ENCODE measurements at places on chromosomes 12 and 14. TPM values are rescaled to one million over a fixed set of nuclear protein-coding genes. Genes with fewer than 3 reads are reported as not detected.

DNA sequence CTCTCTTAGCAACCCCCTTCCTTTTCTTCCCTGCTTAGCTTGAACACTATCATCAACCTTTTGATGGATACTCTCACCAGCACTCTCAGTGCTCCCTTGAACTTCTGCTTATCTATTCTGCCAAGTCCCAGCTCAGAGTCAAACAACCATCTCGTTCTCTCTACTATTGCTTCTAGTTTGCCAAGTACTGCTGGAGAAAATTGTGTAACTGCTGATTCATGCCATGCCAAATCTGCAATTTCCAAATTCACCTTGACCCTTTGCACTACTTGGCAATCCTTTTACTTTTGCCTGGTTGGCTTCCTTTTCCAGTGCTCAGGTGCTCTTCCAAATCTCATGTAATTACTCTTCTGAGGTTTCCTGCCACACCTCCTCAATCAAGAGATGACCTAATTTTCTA, 2.8 kb upstream of the CCDC196 start:
- DNase-seq: no peak

- no peak for DNase-seq
Observed at GRCh38 chr12:47114481-47114892, 34.7 kb upstream of the AMIGO2 start.

The SLC7A8 gene
- 44.2 TPM for polyA plus RNA-seq

The SLCO1B1 gene
- polyA plus RNA-seq: not detected

The SMCO2 gene
- not detected for polyA plus RNA-seq

The FIGNL2 gene
- 0.04 TPM for polyA plus RNA-seq

The UNC79 gene
- polyA plus RNA-seq: 0.03 TPM

GRCh38 chr12:69096669-69097335, 142.6 kb upstream of the CPSF6 start:
- DNase-seq: no peak

- DNase-seq: no peak
Observed at GRCh38 chr12:94730847-94731246, 80.5 kb upstream of the TMCC3 start.

- DNase-seq: peak; percentile 72
Observed at GRCh38 chr12:45216230-45216982, 511 bp downstream of the ANO6 start.

- DNase-seq: no peak
Observed at GRCh38 chr12:66678338-66679275, at the start of gene GRIP1. Gene GRIP1 (minus strand): TSS chr12:66679076. CDS start chr12:66678904, 172 bp downstream.

DNA sequence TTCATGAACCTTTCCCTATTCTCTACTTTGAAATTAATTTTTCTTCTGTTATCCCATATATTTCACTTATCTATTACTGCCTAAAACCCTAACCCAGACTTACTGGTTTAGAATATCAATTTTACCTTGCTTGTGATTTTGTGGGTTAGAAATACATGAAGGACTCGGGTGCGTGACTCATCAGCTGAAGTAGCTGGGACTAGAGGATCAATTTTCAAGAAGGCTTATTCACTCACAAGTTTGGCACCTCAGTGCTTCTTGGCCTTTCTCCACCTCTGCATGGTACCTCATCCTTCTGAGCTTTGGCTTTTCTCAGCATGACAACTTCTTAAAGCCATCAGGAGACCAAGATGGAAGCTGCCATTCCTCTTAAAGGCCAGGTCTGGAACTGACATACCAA, 57.8 kb downstream of the TMEM117 start:
- DNase-seq: no peak

The DLGAP5 gene
- polyA plus RNA-seq: 0.03 TPM

GRCh38 chr14:54881761-54882401, 20.7 kb downstream of the GCH1 start:
- DNase-seq: no peak

DNA sequence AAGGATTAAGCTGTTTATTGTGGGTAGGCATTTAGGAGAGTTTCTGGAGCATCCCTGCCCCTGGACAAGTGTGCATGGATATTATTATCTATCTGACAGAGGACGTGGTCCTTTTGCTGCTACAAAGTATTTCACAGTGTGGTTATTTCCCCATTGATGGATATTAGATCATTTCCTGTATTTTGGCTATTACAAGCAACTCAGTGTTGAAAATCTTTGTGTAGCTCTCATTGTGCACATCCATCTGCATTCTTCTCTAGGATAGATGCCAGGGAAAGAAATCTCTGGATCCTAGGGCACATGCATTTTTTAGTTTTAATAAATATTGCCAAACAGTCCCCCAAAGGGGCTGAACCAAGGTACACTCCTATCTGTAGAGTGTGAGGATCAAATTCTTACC, 154.3 kb upstream of the SRRM4 start:
- DNase-seq: no peak

- DNase-seq: peak; percentile 92
Observed at GRCh38 chr12:124525455-124525854, 42.0 kb downstream of the NCOR2 start.

GRCh38 chr12:129053232-129053631, 200.0 kb downstream of the GLT1D1 start:
- DNase-seq: no peak

DNA sequence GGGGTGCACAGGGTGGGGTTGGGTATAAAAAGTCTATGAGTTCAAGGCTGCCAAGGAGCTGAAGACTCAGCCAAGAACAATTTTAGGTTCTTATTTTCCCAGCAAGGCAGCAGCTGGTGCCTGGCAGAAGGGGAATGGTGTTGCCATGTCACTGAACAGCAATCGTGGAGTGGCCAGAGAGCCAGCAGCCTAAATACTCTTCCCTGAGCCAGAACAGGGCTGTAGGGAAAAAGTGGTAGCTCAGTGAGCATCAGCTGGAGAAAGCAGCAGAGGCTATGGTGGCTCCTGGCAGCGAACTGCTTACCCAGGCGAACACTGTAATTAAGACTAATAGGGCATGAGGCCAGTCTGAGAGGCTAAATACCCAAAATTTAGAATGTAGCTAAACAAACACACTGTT, 334.9 kb downstream of the RMST start:
- DNase-seq: no peak

DNA sequence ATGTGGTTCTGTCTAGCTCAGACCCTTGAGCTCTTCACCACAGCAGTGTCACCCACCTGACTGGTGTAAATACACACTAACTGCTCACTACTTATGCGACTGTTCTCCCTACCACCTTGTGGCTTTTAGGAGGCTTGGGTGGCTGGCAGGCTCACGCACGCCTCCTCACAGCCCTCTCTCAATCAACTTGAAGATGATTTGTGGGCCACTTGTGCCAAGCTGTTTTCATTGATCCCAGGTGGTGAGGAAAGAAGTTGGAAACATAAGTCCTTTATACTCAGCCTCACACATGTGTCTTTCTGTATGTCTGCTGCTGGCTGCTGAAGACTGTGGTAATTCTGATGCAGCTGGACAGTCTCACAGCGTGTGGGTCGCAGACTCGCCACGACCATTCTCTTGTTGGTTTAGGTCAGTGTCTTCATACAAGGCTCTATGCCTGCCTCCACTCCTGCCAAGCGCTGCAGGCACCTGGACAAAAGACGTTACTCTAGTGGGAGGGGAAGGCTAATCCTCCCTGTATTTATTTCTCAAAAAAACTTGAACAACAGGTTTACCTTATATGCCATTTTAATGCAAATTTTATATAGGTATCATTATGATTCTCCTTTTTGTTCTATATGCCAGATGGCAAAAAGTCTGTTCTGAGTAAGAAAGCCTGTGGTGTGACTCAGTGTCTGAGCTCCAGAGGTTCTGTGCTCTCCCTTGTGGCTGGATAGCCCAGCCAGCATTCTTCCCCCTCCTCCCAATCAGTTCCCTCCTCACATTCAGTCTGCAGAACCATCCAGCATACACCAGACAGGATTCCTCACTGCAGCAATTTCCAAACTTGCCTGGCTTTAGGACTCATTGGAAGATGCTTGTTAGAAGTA, 115.6 kb downstream of the DIP2B start:
- no peak for DNase-seq

DNA sequence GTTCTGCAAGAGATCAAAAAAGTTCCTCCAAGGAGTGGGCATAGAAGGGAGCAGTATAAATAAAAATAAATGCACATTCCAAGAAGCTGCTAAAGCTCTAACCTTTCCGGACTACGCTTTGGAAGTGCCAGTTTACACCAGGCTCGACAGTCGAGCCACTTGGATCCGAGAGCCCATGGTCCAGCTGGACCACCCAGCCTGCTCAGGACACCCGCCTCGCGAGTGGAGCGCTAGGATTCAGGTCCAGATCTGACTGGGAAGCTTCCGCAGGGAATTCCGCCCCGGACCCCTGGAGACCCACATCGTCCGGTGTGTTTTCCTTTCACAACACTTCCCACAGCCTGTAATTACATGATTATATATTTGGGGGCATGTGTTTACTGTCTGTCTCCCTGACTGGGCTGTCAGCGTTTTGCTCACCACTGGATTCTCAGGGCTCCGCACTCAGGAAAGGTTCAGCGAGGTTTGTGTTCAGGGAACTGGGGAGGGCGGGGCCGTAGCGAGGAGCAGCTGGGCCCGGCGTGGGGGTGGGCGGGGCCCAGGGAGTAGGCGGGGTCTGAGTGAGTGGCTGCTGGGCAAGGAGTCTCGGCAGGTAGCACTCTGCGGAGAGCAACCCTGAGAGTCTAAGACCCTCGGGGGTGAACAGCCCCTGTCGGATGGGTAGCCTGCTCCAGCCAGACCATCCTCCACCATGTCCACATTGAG, 52.3 kb upstream of the TMEM263 start:
- DNase-seq: peak; percentile 75

The GPR135 gene
- polyA plus RNA-seq: 1.6 TPM

The CCDC197 gene
- 0.04 TPM for polyA plus RNA-seq

DNA sequence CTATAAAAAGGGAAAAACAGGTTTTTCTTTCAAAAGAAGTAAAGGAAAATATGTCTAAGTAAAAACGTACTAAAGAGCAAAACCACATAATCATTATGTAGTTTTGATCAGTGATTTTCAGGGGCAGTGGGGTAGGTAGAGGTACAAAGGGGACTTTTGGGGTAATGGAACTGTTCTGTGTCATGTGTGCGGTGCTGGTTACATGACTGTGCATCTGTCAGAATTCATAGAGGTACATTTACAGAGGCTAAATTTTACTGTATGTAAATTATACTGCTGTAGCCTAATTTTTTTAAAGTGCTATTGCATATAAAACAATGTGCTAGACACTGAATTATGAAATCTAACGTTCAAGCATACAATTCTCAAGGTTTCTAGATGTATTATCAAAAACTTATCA, 2.0 kb downstream of the ESR2 start:
- no peak for DNase-seq

- DNase-seq: no peak
Observed at GRCh38 chr14:28966416-28967233, 200.0 kb downstream of the FOXG1 start.

The CRY1 gene
- polyA plus RNA-seq: 23.3 TPM

- DNase-seq: no peak
Observed at GRCh38 chr12:96047229-96048211, 12.1 kb upstream of the LTA4H start.

DNA sequence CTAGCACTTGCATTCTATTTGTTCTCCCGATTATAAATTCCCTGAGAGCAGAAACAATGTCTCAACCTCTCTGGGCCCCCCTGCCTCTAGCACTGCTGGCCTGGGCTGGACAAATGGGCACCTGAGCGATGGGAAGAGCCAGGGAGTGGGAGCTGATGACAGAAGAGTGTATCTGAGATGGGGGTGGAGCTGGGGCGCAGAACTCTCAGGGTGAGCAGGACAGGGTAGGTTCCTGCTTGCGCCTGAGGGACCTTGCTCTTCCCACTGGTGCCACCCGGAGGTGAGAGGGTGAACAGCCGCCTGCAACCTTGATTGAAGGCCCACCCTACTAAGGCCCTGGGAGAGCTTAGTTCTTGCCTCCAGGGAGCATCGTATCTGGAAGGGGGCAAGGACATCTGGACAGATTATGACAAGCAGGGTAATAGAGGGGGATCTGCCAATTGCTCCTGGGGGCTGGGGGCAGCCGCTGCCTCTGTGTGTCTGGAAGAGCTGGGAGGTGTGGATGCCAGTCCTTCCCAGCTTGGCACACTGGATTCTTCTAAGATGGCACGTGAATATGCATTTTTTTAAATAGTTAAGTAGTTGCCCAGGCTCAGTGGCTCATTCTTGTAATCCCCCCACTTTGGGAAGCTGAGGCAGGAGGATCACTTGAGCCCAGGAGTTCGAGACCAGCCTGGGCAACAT, 43.0 kb upstream of the TSPAN9 start:
- peak; percentile 90 for DNase-seq

The GARIN6 gene
- not detected for polyA plus RNA-seq

DNA sequence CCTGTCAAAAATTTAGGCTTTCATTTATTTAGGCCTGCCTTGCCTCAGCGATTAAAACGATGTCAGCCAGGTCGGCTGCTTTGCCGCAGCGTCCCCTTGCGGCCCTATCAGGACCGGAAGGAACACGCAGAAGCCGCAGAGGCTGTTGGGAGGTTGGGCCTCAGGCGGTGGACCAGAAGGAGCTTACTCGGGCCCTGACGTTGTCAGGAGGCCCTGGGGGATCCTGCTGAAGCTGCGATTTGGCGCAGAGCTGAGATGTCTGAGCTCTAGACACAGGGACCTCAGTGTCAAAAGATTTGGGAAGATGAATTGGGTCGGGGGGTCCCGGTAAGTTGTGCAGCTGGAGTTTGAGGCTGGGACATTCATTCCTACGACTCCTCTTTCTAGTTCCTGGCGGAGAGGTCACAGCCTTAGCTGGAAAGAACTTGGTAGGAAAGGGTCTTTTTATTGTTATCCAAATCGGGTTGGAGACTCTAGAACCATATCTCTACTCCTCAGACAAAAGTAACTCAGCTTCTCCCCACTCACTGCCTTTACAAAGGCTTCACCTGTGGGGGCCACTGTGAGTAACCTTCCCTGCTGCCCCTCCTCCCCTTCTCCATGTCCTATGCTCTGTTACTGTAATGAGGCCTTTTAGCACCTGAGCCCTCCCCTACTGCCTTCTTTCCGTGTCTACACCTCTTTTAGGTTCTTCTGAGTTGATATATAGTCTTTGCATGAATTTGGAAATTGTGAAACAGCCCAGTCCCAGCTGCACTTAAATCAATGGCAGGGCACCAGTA, 6.6 kb upstream of the ABCD2 start:
- DNase-seq: no peak

- DNase-seq: no peak
Observed at GRCh38 chr14:35689000-35689460, 120.1 kb downstream of the RALGAPA1 start.

DNA sequence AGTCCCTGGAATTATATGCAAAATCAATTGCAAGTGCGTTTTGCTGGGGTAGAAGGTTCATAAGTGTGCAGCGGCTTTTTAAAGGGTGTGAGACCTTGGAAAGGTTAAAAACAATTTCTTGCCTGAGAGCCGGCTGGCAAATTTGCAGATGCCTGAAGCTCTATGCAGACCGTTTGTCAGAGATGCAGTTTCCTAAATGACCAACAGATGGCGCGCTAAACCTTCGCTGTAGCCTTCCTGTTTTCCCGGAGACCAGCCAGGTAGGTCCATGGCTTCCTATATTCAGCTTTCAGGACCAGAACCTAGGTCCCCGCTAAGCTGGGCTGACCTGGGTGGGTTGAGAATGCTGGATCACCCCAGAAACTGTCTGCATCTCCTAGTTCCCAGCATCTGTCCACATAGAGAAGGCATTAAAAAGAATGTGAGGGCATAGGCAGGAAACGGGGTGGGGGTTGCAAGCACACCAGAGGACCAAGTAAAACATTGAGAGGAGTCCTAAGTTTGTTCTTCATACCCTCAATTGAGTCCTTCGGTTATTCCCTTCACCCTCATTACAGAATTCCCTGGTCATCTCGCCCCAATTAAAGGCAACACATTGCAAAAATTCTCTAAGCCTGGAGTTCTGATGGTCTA, 5.7 kb upstream of the NOS1 start:
- peak; percentile 72 for DNase-seq

GRCh38 chr12:80157645-80158044, 58.3 kb downstream of the OTOGL start:
- no peak for DNase-seq

The MYH6 gene
- 50.3 TPM for polyA plus RNA-seq

Measured in psoas muscle (tissue), 8 donors.